Stimulated activated CD8-positive, alpha-beta memory T cell treated with anti-CD3 and anti-CD28 coated beads, Interleukin-7, amount 100 ng/mL, for 1 hour (primary cell): ENCODE measurements at places on chromosomes 2 and 18.

DNA sequence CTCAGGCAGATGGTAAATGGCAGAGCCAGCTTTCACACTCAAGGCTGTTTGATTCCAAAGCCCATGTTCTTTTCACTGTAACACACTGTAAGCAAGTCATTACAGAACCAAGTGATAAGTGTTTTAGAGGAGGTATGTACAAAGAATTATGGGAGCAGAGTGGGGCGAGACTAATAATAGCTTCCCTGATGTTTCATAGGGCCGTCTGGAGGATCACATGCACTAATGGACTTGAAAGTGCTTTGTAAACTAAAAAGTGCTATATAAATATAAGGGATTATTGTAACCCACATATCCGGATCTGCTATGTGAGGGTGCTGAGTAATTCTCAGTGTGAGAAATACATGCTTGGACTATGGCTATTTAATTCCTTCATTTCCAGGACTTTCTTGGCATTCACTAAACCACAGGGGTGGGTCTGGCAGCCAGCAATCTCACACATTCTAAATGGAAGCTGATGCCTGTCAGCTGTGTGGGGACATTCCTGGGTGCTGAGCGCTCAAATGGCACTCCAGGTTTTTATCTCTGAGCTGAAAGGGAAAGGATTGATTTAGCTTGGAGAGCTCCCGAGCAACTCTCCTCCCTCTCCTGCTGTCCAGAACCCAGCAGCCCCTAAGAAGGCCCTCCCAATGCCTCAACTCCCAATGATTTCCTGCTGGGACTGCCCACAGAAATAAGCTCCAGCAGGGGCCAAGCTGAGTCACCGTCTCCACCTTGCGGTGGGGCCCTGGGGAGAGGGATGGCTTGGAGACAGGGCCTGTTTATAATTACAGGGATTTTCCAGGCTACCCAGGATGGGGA, 222.8 kb downstream of the SOX11 start:
- DNase-seq: no peak

GRCh38 chr2:178109813-178110212, 2.4 kb upstream of the RBM45 start:
- no peak for DNase-seq

DNA sequence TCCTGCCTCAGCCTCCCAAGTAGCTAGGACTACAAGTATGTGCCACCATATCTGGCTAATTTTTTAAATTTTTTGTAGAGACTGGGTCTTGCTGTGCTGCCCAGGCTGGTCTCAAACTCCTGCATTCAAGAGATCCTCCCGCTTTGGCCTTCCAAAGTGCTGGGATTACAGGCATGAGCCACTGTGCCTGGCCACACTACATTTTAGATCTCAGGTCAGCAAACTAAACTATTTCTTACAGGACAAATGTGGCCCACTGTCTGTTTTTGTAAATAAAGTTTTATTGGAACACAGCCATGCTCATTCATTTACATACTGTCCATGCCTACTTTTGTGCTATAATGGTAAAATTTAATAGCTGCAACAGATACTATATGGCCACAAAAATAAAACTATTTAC, 17.8 kb downstream of the INO80D start:
- no peak for DNase-seq

DNA sequence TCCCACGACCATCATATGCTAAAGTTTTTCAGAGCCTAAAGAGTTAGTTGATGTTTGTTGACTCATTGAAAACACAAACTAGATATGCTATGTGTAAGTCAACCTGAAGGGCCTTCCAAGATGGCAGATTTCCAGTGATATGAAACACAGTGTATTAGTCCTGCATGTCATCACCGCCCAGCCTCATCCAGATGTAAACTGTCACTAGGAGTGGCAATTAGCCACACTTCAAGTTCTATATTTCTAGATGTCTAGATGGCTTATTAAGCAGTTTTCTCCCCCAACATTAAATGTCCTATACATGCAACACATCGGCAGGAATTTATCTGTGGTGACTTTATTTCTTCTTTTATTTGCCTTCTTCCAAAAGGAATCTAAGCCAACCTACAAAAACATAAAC, 444.1 kb upstream of the SMIM21 start:
- no peak for DNase-seq

GRCh38 chr18:72555968-72556367, 11.8 kb upstream of the CBLN2 start:
- no peak for DNase-seq

GRCh38 chr2:188966079-188966571, 8.0 kb upstream of the COL3A1 start:
- DNase-seq: no peak

DNA sequence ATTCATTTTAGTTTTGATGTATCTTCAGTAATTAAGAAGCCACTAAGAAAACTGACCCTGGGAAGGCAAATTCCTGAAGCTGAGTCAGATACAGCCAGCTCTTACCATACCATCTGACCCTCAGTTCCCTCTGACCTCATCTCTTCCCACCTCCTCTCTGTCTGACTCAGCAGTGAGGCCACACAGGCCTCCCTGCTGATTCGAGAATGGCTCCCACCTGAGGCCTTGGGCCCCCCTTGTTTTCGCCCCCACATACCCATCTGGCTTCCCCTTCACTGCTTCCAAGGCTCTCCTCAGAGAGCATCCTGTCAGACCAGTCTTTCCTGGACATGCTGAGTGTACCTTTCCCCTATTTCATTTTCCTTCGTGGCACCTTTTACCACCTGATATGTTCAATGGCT, 71.0 kb upstream of the CYP1B1 start:
- DNase-seq: no peak

DNA sequence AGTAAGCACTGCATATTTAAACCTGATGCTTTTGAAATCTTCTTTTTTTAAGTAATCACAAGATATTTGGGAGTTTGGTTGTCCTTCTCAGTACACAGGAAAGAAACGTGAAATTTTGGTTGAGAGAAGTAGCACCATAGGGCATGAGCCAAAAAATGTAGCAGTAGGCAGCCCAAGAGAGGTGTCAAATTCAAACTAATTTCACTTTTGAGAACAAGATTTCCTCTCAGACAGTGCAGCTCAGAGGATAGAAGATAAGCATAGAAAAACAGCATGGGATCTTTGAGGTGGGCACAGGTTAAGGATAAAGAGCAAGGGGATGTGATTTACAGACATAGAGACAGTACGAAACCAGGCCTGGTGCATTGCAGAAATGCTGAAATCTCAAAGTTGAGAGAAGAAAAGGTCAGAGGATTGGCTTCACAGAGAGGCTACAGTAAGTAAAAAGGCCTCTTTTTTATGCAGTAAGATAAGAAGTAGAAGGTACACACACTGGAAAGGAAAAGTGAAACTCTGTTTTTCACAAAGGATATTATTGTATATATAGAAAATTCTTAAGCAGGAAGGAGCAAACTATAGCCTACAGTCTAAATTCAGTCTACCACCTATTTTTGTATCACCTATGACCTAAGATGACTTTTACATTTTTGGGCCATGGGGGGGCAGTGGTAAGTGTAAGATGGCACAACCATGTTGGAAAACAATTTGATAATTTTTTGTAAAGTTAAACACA, 89.8 kb downstream of the PKP4 start:
- DNase-seq: no peak

GRCh38 chr2:177610813-177611212, 218.2 kb downstream of the AGPS start:
- no peak for DNase-seq

GRCh38 chr2:148998165-148998830, 40.2 kb upstream of the LYPD6B start:
- DNase-seq: no peak

- DNase-seq: no peak
Measured at GRCh38 chr2:33644215-33644614, 45.1 kb upstream of the FAM98A start.

GRCh38 chr2:3403587-3404334, 24.3 kb downstream of the TRAPPC12 start:
- DNase-seq: no peak

- DNase-seq: no peak
Measured at GRCh38 chr2:207831584-207832248, 62.0 kb upstream of the FZD5 start.

DNA sequence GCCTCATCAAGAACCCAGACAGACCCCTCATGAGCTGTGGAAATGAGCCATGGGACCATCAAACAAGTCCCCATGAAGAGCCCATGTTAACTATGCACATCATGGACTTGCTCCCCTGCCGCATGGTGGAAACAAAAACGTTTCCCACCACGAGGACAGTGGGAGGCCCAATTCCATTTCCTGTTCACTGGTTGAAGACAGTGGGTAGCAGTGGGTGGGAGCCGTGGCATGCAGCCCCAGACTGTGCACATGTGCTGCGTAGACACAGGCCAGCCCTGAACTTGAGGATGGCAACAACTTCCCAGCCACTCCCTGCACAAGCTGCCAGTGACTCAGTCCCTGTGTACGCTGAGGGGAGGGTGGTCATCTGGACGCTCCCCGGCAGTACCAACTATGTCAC, 108.4 kb upstream of the LMAN1 start:
- no peak for DNase-seq

GRCh38 chr2:199842631-199843395, 8.2 kb downstream of the FTCDNL1 start:
- DNase-seq: no peak

DNA sequence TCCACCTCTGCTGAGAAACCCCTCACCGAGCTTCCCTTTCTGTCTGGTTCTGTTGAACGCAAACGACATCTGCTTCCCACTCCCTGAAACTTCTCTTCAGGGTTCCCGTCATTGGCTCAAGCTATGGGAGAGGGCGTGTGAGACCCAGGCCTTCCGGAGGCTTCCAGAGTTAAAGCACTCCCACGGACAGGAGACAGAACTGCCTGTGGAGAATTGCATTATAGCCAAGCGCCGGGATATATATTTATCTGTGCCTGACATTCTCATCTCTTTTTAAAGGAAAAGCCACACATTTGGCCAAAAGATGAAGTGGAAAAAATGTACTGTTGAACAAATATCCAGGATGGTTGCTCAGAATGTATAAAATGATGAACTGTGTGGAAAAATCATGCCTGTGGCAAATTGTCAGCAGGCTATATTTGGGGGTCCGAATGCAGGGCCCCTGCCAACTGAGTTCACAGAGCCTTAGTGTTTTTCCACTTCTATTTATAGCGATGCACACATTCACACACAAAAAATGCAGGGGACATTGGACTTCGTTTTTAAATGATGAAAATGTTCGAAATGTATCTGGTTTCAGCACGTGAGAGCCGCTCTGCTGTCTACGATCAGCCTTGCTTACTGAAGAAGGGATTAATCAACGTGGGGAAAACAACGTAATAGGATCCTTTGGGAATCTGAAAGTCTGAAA, 59.5 kb downstream of the E2F6 start:
- DNase-seq: no peak

GRCh38 chr18:65968239-65969004, 217.6 kb downstream of the CDH7 start:
- DNase-seq: no peak

DNA sequence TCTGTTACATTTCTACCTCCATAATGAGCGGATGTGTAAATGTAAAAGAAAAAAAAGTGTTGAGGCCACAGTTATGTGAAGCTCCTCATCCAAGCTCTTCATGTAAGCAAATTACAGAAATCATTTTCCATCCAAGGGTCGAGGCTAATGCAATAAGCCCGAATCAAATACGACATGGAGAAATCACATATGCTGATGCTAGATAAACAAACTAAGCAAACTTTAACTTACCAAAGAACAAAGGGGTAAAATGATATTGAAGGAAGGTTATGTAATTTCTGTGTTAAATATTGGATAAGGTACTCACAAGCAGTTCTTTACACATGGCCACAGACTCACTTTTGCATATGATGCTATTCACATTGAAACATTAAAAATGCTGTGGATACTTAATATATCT, 310.2 kb upstream of the ID2 start:
- DNase-seq: no peak

DNA sequence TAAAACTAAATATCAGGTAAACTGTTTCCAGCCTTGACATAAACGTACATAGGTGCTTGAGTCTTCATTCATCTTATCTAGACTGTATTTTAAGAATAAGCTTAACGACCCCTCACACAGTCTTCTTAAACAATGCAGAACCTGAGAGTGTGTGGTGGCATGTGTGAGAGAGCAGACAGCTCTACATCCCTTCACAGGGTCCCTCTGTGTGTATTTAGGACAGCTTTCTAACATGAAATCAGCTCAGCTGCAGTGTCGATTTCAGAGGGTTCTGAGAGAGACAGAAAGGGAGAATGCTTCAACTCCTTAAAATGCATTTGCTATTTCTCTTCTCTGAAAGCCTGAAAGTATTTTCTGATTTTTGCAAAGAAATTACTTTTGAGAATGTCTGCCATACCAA, 185.2 kb downstream of the GRB14 start:
- no peak for DNase-seq

GRCh38 chr2:3113769-3114168, 263.8 kb downstream of the EIPR1 start:
- no peak for DNase-seq

- DNase-seq: no peak
Measured at GRCh38 chr2:205103699-205104098, 558.4 kb downstream of the PARD3B start.

GRCh38 chr2:85490861-85491755, 47.9 kb upstream of the MAT2A start:
- no peak for DNase-seq

- DNase-seq: no peak
Measured at GRCh38 chr2:64652231-64653108, 1.2 kb downstream of the SERTAD2 start.

- DNase-seq: no peak
Measured at GRCh38 chr2:116223912-116224311, 1590.6 kb upstream of the DDX18 start.

DNA sequence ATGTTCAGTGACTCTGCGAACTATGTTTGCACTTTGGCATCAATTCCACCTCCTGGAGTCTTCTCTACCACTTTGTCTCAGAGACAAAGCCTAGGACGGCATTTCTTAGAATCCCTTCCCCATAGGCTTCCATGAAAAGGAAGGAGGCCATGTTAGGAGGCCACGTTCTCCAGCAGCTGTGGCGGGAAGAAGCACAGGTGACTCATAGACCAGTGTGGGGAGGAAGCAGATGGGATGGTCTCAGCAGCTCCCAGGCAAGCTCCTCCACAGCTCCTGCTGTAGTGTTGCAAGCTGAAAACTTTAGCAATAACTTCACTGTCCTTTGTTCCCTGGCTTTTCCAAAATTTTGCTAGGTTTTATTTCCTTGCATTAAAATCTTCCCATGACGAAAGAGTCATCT, 781.3 kb upstream of the ID2 start:
- DNase-seq: no peak

DNA sequence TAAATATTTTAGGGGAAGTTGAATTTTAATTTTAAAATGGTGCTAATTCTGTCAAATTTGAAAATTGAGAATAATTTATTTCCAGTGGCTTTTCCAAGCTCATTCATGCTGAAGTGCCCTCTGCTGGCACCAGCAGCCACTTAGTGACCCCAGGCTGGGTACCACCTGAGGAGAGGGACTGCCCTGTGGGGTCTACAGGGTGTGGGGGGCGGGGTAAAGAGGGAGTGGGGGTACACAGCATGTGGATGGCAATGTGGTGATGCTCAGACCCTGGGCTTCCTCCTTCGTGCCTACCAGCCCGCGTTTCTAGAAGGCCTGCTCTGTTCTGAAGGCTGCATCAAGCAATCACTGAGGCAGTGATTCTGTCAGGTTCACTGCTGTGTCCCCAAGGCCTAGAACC, 45.1 kb upstream of the SCLY start:
- DNase-seq: no peak

GRCh38 chr2:85414761-85415553, 3.6 kb upstream of the SH2D6 start:
- no peak for DNase-seq

GRCh38 chr2:103401621-103402020, 639.8 kb downstream of the TMEM182 start:
- DNase-seq: no peak
